ENCODE measurements at places on chromosomes 11 and 22.

- no peak for DNase-seq
- H3K4me1 ChIP-seq: no peaks in the 10 kb centered on the region
- H3K36me3 ChIP-seq: no peaks in the 10 kb centered on the region
- no peak overlapping the region for H3K27ac ChIP-seq
- no peaks in the 10 kb centered on the region for H3K27me3 ChIP-seq
Measured at GRCh38 chr11:48014917-48015316, 34.6 kb downstream of the PTPRJ start.

DNA sequence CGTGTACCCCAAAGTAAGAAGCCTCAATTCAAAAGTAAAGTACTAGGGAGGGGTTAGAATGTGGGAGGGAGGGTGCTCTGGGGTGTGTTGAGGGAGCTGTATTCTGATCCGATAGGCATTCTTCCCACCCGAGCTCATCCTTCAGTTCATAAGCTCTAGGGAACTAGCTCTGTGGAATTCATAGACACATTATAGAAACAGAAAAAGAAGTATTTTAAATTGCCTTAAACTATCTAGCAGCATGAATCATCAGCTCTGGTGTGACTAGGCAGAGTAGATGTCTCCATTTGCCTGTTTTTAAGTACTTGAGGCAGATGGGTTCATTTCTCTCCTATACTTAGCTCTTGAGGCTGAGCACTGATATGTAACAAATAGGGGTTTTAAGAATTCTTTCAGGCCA lies 7.3 kb upstream of the SGSM3 start:
- H3K36me3 ChIP-seq: peaks cover 19% of the 10 kb centered on the region
- no peaks in the 10 kb centered on the region for H3K27me3 ChIP-seq
- DNase-seq: no peak
- H3K4me1 ChIP-seq: no peaks in the 10 kb centered on the region
- no peak overlapping the region for H3K4me3 ChIP-seq

- no peak overlapping the region for H3K4me3 ChIP-seq
- no peak overlapping the region for H3K27ac ChIP-seq
Measured at GRCh38 chr11:74443071-74443864, 24.1 kb downstream of the KCNE3 start.

- DNase-seq: no peak
- H3K27ac ChIP-seq: no peak overlapping the region
- no peak overlapping the region for H3K4me3 ChIP-seq
- H3K4me1 ChIP-seq: no peaks in the 10 kb centered on the region
Measured at GRCh38 chr11:58286249-58286648, 18.2 kb upstream of the OR10W1 start.

Data from right lobe of liver (tissue), 6 donors.